Germinal center (tissue), 1 donor: ENCODE measurements at places on chromosomes 11 and 22.

DNA sequence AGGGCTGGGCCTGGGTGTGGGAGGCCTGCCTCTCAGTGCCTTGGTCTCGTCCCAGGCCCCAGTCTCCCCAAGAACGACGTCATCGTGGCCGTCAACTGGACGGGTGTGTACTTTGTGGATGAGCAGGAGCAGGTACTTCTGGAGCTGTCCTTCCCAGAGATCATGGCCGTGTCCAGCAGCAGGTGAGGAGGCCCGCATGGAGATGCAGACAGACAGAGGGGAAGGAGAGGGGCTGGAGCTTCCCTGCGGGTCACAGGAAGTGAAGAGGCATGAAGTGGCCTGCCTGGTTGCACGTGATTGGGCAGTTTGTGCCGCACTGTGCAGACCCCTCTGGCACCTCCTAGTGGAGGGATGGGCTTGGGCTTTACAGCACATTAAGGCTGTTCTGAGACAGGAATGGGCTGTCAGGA, 70.4 kb downstream of the MYO7A start:
- DNase-seq: peak; percentile 55

GRCh38 chr11:26702406-26702805, 19.5 kb downstream of the SLC5A12 start:
- DNase-seq: no peak

- no peak for DNase-seq
Observed at GRCh38 chr22:23263651-23264555, 83.6 kb downstream of the BCR start.

DNA sequence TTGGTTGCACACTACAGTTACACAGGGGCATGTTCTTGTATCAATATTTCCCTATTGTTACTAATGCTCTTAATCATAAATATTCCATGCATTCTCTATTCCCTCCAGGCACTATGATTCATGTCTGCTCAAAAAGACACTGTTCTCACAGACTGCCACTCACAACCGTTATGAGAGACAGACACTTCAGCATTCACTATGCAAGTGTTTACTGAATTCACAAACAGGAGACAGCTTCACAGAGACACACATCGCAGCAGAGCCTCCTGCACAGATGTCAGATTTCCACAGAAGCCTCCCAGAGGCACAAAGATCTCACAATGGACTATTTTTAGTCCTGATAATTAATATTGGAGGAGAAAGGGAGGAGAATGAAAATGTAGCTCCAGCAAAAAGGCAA, 930.4 kb downstream of the OPCML start:
- no peak for DNase-seq

GRCh38 chr11:133889893-133890292, 44.6 kb upstream of the SPATA19 start:
- no peak for DNase-seq

- DNase-seq: no peak
Observed at GRCh38 chr11:131686836-131687235, 316.4 kb downstream of the NTM start.

- no peak for DNase-seq
Observed at GRCh38 chr11:120066738-120067437, 71.0 kb downstream of the TRIM29 start.

- DNase-seq: no peak
Observed at GRCh38 chr22:39938509-39939111, 21.6 kb upstream of the TMA7B start.

- no peak for DNase-seq
Observed at GRCh38 chr11:33234397-33235190, 22.6 kb upstream of the HIPK3 start.

- no peak for DNase-seq
Observed at GRCh38 chr11:64238076-64238475, 2.8 kb upstream of the FKBP2 start.

GRCh38 chr11:78666675-78667160, 92.1 kb upstream of the NARS2 start:
- no peak for DNase-seq

DNA sequence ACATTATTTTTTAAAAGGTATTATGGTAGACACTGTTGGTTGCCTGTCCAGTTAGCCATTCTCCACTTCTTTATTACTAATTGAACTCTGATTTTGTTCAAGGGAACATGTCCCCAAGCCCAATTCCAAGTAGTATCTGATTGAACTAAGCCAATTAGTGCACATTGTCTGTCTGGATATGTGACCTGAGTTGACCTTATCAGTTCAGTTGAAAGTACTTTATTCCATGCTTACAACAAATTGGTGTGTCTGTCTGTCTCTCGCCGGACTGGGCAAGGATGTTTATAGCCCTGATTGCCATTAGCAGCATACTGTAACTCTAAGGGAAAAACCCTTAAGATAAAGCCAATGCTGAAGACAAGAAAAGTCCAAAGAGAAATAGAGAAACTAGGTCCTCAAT, 85.6 kb downstream of the INTS4 start:
- no peak for DNase-seq

- DNase-seq: peak; percentile 71
Observed at GRCh38 chr22:37659066-37659896, 758 bp downstream of the PDXP start.

- DNase-seq: peak; percentile 63
Observed at GRCh38 chr11:108199446-108200321, 22.8 kb downstream of the NPAT start.

DNA sequence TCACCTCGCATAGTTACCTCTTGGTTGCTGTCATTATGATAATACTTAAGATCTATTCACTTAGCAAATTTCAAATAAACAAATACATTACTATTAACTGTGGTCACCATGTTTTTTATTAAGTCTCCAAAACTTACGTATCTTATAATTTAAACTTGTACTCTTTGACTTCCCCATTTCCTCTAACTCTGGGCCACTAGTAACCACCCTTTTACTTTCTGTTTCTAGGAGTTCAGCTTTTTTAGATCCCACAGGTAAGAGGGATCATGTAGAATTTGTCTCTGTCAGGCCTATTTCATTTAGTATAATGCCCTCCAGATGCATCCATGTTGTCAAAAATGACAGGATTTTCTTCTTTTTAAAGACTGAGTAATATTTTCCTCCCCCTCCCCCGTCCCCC, 212.4 kb upstream of the C11orf87 start:
- no peak for DNase-seq

DNA sequence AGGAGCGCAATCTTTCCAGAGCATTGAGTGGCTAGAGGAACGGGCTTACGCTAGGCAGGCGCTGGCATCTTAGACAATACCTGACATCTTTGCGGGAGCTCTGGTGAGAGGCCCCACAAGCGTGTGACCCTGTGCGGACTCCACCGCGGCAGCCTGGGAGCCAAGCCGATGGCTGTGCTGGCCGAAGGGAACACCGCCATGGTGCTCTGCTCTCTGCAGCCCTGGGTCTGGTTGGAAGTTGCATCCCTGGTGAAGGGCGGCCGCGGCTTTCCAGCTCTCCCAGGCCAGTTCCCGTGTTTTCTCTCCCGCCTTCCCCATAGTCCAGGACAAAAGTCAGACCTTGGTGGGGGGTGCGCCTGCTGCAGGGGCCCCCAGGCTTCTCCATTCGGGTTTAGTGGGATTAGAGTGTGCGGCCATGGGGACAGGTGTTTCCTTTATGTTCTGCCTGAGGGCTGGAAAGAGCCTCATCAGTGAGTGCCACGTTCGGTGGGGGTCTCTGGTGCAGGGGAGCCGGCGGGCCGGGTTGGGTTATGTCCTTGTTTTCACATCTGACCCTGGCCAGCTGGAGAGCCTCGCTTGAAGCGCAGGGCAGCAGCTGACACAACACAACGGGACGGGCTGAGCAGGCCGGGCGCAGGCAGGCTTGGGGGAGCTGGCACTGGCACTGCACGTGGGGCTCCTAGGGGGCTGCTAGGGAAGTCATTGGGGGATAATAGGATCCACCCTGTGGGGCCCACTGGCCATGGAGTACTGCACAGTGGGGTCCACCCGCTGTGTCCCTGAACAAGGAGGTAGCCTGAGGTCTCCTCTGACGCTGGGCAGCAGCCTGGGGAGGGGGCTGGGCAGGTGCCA, 94.8 kb downstream of the KCNQ1 start:
- no peak for DNase-seq

- no peak for DNase-seq
Observed at GRCh38 chr11:102470251-102470650, 17.7 kb upstream of the TMEM123 start.

DNA sequence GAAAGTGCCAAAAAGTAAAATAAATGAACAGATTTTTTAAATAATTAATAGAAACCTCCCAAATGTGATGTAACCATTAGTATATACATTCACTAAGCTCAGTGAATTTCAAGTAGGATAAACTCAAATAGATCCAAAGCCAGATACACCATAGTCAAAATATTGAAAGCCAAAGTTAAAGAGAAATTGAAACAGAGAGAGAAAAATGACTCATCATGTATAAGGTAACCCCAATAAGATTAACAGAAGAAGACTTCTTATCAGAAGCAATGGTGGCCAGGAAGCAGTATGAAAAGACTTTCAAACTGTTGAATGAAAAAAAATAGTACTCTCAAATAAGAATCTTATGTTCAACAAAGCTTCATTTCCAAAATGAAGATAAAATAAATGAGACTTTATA, 70.5 kb downstream of the LUZP2 start:
- no peak for DNase-seq

DNA sequence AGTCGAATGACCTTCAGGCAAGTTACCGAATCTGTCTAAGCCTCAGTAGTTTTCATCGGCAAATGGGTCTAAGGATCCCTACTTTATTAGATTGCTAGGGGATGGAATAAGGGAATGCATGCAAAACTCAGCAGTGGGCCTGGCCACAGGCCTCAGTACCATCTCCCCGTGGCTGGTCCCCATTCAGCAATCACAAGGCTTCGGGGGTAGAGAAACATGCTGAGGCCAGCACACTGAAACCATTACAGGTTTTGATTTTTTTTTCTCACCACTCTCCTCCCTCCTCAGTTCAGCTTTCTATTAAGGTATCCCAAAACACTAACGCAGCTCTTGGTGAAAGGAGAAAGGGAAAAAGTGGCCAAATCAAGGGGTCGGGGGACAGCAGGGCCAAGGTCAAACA, 11.9 kb downstream of the KIRREL3 start:
- no peak for DNase-seq

DNA sequence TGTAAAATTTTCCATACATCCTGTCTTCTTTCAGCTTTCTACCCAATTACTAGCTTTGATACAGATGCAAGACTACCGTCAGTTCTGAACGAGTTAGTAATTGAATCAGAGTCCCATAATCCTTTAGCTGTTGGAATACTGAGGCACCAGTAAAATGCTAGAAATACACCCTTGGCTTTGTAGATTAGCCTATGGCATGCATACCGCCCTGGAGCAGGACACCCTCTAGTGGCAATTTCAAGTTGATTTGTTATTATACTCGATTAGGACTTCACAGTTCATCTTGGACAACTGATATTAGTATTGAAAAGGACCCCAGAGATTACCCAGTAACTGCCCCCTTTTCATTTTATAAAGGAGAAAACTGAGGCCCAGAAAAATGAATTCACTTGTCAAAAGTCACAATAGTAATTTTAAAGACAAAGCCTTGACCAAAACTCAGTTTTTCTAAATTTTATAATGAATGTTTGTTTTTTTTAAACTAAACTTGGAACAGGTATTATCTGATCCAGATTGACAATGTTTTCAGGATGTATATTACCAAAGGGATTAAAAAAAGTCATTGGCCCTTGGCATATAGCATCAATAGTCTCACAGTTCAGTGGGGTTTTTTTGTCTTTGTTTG, 72.6 kb downstream of the HIPK3 start:
- DNase-seq: peak; percentile 31

GRCh38 chr11:1569251-1569780, 2.8 kb downstream of the DUSP8 start:
- no peak for DNase-seq

GRCh38 chr22:39300186-39300830, 19.1 kb downstream of the RPL3 start:
- no peak for DNase-seq

GRCh38 chr11:1660111-1660867, 30.7 kb downstream of the KRTAP5-5 start:
- DNase-seq: no peak

DNA sequence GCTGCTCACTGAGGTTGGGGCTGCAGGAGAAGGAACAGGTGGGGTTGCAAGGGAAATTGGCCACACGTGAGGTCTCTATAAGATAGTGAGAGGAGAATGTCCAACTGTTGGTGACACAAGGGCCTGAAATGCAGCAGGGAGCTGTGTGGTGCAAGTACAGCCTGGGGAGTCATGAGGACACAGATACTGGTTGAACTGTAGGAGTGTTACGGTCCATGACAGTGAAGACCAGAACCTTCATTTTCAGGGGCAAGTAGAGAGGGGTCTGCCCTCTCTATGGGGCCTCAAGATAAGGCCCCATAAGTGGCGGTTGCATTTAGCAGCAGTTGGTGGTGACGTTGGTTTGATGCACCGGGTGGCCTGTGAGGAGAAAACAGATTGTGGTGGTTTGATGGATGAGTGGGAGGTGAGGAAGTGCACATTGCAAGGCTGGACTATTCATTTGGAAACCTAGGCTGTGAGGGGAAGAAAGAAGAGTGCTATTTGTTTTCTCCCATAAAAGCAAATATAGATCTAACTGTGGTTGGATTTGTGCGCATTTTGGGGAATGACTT, 39.4 kb downstream of the MICAL2 start:
- no peak for DNase-seq

GRCh38 chr22:32685512-32685911, 116.0 kb upstream of the TIMP3 start:
- no peak for DNase-seq
